ENCODE measurements at places on chromosomes 2 and 18. TPM values are rescaled to one million over a fixed set of nuclear protein-coding genes. Genes with fewer than 3 reads are reported as not detected.
A peak's percentile ranks its signal among the peaks of the same experiment; 100 is the strongest.

DNA sequence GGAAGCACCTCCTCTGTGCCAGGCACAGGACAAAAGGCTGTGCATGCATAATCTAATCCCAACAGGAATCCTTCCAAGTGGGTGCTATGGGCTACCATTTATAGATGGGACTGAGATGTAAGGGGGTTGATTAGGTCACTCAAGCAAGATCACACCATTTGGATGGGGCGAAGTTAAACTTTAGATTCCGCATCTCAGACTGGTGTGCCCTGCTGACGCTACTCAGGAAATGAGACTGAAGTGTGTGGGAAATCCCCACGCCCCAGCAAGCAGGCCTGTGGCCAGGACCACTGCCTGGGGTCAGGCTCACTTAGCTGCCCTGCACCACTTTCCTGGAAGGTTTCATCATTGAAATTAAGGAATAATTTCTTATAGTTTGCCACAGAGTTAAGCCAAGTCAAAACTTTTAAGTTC is 70.5 kb upstream of the PPP1CB start:
- H3K27ac ChIP-seq = peak overlapping the region; percentile 64
- peaks cover 29% of the 10 kb centered on the region for H3K4me1 ChIP-seq
- H3K36me3 ChIP-seq = no peaks in the 10 kb centered on the region
- no peaks in the 10 kb centered on the region for H3K27me3 ChIP-seq
- peak overlapping the region; percentile 17 for H3K4me3 ChIP-seq

TUBB8B gene
- total RNA-seq = not detected

EFHD1 gene
- total RNA-seq = 6.6 TPM

- no peak overlapping the region for H3K27ac ChIP-seq
- peaks cover 17% of the 10 kb centered on the region for H3K27me3 ChIP-seq
- DNase-seq = no peak
- no peaks in the 10 kb centered on the region for H3K36me3 ChIP-seq
- H3K4me1 ChIP-seq = no peaks in the 10 kb centered on the region
Measured at GRCh38 chr2:95734976-95735890, 143.4 kb downstream of the TRIM43 start.

- no peak overlapping the region for H3K27ac ChIP-seq
- no peaks in the 10 kb centered on the region for H3K36me3 ChIP-seq
- no peak for DNase-seq
- H3K27me3 ChIP-seq = peaks cover 13% of the 10 kb centered on the region
- no peak overlapping the region for H3K4me3 ChIP-seq
- H3K4me1 ChIP-seq = no peaks in the 10 kb centered on the region
Measured at GRCh38 chr2:118292991-118293390, 204.7 kb downstream of the INSIG2 start.

GRCh38 chr2:235098736-235099494 is 147.1 kb downstream of the SH3BP4 start:
- no peaks in the 10 kb centered on the region for H3K4me1 ChIP-seq
- peaks cover 3% of the 10 kb centered on the region for H3K27me3 ChIP-seq
- DNase-seq = no peak
- H3K36me3 ChIP-seq = no peaks in the 10 kb centered on the region
- no peak overlapping the region for H3K27ac ChIP-seq

B3GNT7 gene
- total RNA-seq = 0.34 TPM

GRCh38 chr18:12287131-12287681 is 20.8 kb upstream of the TUBB6 start:
- DNase-seq = no peak
- no peaks in the 10 kb centered on the region for H3K36me3 ChIP-seq

GRCh38 chr2:121866789-121867188 is 111.3 kb downstream of the TSN start:
- no peaks in the 10 kb centered on the region for H3K4me1 ChIP-seq
- no peak overlapping the region for H3K27ac ChIP-seq
- no peak overlapping the region for H3K4me3 ChIP-seq
- H3K27me3 ChIP-seq = no peaks in the 10 kb centered on the region

GALR1 gene
- not detected for total RNA-seq

METTL4 gene
- 22.3 TPM for total RNA-seq

GPR55 gene
- total RNA-seq = 12.3 TPM

DNA sequence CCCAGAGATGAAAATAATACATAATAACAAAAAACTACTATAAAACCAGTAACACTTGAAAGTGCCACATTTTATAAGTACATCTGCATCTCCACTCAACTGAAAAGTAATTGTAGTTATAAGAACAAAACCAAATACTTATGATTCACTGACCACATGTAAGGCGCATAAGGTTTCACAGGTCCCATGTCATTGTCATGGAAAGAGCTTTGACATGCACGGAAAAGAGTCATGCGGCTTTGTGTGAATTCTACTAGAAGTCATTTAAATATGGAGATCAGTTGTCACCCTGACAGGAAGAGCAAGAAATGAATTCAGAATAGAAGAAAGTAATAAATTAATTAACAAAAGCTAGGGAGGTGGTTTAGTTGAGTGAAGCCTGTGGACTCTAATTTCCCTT is 459.1 kb downstream of the CDH2 start:
- H3K27me3 ChIP-seq = no peaks in the 10 kb centered on the region
